Foreskin keratinocyte (primary cell): ENCODE measurements at places on chromosomes 1 and 21.
A peak's percentile ranks its signal among the peaks of the same experiment; 100 is the strongest.

- DNase-seq: no peak
These were observed 153.5 kb downstream of the HLX start for GRCh38 chr1:221032637-221033280.

DNA sequence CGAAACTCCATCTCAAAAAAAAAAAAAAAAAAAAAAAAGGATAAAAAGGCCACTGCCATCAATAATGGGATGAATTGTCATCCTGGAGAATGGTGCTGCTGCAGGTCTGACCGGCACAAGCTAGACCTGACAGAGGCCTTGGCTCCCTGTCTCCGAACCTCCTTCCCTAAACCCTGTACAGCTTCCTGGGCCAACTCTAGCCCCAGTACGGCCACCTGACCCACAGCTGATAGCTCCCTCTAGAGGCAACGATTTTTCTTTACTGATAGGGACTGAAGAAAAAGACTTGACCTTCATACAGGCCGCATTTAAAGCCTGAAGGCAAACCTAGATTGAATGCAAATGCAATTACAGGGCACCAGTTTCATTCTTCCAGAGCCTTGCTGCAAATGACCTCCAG is 30.7 kb downstream of the NOL9 start:
- DNase-seq: peak; percentile 10

DNA sequence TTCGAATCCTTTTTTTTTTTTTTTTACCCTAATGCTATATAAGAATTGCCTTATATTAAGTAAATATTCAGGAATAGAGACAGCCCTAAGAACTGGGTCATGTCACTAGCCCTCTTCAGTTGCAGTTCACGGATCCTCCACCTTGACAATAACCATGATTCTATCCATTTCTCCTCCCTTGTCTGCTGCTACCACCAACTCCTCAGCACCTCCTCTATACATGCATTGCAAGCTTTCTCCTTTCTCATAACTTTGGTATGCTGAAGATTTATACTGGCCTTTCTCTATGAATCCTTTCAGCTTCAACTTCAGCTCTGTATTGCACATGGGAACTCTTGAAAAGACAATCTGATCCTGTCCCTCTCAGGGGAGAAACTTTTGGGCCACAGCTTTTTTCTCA is 14.3 kb upstream of the DR1 start:
- DNase-seq: no peak

DNA sequence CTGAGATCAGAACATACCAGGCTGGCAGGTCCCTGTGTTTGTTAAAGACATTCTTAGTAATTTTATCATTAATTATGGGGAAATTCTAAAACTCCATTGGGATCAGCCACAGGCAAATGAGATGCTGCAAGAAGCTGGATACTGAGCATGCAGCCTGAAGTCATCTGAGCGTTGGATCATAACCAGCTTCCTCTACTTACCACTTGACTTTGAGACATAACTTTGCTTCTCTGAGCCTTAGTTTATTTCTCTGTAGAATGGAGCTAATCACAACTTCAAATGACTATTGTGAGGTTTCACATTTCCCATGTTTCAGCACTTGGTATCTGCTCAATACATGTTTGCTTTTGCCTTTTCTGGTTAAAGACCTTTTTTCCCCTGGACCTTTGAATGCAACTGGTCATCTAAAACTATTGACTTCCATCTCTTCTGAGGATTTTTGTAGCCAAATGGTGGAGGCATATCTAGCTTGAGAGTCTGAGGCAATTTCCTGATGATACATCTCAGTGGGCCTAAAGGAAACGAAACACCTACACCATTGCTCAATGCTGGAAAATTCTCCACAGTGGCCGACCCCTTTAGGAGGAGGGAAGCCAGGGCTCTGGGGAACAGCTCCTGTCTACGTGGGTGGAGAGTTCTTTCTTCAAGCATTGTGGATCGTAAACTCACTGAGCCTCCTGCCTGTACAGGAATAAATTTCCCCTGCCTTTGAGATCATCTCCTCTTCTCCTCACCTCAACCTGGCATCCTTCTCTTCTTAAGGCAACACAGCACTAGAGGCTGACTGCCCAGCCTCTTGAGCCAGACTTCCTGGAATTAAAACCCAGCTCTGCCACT is 109.1 kb upstream of the HOOK1 start:
- DNase-seq: peak; percentile 5

GRCh38 chr1:167148421-167148820 is 54.5 kb downstream of the STYXL2 start:
- no peak for DNase-seq

GRCh38 chr21:26052057-26052456 is 118.5 kb downstream of the APP start:
- DNase-seq: no peak

DNA sequence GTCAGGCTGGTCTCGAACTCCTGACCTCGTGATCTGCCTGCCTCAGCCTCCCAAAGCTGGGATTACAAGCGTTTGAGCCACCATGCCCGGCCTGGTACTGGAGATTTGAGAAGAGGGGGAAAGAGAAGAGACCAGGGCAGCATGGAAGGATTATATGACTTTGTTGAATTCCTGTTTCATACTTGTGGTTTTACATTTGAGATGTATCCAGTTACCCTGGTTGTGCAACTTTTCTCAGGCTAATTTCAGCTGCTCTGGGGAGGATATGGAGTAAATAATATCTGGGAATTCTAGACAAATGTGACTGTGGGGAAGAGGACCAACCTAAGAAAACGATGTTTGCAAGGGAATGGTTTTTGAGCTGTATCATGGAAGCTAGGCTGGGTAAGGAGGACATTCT is 89.5 kb upstream of the GREM2 start:
- DNase-seq: no peak

- no peak for DNase-seq
These were observed 29.4 kb downstream of the UBIAD1 start for GRCh38 chr1:11302366-11302765.

DNA sequence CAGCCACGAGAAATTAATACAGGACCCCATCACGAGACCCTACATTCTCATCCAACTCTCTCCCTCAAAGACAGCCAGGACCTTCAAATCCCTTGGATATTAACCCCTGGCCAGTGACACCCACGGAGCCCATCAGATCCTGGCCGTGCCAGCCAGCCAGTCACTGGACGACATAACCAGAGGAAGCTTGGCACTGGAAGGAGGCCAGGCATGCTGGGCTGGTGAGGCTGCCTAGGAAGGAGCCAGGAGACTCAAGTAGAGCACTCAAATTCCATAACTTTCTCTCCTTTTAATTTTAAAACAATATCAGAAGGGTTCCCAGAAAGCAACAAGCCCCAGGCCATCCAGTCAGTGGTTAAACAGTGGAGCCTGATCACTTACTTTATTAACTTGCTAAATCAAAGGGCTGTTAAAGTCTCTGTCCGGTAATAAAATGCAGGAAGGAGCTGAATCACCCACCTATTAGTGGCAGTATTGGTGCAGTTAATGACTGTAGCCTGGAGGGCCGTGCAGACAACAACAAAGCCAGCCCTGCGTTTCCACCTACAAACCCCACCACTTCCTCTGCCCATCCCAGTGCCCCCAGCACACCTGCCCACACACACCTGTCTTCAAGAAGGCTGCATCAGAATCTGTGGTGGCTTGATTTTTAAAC is 78.0 kb downstream of the HIVEP3 start:
- no peak for DNase-seq

GRCh38 chr1:97461782-97462181 is 459.1 kb downstream of the DPYD start:
- no peak for DNase-seq

DNA sequence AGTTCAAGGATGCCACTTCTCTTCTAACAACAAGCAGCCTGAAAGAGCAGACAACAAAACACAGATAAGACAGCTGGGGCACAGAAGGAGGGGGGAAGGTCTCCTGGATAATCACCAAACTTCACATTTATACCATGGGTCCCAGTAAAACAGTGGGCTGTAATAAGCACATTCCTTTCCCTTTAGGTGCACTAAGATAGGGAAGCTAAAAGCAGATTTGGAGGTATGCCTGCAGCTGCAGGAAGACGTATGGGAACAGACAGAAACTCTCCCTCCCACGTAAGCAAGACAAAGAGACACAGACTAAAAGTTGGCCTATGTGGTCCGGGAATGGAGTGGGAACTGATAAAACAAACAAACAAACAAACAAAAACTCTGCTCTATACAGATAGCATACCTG is 612.1 kb downstream of the MRPL39 start:
- no peak for DNase-seq

DNA sequence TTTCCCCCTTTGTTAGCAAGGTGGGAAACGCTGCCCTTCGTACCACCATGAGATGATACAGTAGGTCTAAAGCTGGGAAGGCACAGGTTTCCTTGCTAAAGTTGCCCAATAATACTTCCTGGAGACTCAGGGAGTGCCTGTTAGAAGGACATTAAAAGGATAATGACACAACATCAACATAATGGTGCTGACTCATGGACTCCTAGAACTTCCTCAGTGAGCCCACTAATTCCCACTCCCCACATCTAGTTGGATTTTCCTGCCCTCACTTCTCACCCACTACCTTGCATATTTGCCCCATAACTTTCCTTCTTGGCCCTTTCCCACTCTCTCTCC is 17.5 kb downstream of the CFAP45 start:
- no peak for DNase-seq

DNA sequence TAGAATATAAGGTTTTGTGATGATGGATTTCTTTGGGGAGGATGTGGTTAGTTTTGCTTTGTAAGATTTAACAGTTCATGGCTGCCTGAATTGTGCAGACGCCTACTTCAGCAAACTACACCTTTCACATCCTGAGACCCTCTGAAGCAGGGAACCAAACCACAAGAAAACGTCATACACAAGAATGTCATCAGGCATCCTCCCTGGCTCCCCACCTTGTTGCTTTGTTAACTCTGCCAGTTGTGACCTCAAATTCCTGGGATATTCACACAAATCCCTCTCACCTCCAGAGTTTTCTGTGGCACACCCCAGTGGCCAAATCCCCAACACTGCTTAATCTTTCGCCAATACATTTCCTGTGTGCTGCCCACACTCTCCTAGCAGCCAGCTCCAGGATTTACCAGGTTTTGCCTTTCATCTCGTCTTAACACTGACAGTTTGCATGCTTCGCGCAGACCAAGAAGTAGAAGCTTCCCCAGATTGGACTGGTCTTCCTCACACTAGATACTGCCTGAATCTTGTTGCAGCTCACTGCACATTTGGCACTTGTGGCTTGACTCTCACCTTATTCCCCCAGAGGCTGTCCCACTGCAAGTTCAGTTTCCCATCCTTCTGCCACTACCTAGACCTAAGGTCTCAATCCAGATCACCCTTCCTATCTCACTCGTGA is 51.1 kb upstream of the CTTNBP2NL start:
- DNase-seq: no peak

GRCh38 chr1:220372451-220372850 is 100.2 kb upstream of the RAB3GAP2 start:
- DNase-seq: no peak

DNA sequence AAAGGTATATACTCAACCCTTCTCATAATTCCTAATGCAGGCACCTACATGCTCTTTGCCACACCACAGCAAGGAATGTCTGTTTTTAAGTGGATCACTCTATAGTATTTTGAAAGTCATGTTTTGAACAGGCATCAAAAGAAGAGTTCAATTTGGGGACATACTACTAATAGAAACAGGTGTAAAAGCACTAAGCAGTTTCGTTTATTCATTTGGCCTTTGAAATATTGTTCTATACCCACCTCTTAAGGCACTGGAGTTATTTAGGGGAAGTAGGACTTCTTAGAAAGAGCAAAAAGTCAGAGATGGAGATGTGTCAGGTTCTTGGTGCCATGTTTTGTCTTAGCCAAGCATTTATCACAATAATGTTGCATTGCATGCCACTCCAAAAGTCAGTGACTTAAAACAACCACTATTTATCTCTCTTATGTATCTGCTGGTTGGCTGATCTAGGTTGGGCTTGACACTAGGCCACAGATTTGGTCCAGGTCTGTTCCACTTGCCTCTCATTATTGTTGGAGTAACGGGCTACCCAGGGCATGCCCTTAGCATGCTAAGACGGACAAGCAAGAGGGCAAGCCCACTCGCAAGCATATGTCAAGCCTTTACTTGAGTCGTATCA is 107.5 kb downstream of the RGL1 start:
- no peak for DNase-seq

- DNase-seq: no peak
These were observed 50.8 kb downstream of the CHD5 start for GRCh38 chr1:6129313-6129712.

DNA sequence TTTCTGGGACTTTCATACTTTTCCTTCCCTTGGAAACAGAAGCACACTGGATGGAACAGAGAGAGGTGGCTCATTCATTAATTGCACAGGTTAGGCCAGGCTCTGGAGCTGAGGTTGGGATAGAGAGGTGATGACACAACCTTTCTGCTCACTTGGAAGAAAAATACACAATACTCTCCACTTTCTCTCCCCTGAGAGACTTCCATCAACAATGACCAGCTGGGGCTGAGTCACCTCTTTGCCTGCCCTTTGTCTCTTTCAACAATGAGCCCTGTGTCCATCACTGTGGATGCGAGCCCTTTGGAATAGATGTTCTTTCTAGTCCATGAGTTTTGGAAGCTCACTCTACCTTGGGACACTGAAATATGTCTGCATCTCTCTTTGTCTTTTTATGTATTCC is 43.1 kb downstream of the ATP2B4 start:
- no peak for DNase-seq

DNA sequence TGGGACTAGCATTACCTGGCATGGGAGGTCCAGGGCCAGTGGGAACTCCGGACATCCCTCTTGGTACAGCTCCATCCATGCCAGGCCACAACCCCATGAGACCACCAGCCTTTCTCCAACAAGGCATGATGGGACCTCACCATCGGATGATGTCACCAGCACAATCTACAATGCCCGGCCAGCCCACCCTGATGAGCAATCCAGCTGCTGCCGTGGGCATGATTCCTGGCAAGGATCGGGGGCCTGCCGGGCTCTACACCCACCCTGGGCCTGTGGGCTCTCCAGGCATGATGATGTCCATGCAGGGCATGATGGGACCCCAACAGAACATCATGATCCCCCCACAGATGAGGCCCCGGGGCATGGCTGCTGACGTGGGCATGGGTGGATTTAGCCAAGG is 45.8 kb downstream of the ACP6 start:
- DNase-seq: no peak

DNA sequence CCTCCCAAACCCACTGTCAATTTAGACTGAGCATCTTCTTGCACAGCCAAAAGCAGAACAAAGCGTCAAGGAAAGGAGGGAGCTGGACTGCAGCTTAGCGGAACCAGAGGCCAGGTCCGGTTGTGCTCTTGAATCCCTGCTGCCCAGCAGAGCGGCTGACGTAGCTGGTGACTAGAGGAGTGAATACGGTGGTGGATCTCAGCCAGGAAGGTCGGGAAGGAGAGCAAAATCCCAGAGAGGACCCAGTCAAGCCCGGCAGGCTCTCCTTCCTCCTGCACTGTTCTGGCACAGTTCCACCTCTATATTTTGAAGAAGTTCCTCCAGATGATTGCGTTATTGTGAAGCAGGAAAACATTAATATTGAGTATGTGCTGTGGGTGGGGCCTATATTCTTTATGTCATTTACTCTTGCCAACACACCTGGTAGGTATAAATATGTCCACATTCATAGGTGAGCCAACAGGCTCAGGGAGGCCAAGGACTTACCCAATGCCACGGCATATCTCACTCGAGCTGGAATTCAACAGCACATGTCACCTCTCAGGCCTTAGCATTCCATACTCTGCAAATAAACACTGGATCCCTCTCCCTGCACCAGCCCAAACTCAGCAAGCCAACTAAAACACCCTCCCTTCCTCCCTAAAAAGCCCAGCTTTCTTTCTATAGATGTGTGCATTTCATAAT is 23.6 kb upstream of the ABCB10 start:
- no peak for DNase-seq

- no peak for DNase-seq
These were observed 107.2 kb downstream of the SIM2 start for GRCh38 chr21:36806103-36806502.

GRCh38 chr1:101276818-101277217 is 40.0 kb downstream of the S1PR1 start:
- DNase-seq: no peak
